ENCODE measurements at places on chromosomes 6 and 20.

DNA sequence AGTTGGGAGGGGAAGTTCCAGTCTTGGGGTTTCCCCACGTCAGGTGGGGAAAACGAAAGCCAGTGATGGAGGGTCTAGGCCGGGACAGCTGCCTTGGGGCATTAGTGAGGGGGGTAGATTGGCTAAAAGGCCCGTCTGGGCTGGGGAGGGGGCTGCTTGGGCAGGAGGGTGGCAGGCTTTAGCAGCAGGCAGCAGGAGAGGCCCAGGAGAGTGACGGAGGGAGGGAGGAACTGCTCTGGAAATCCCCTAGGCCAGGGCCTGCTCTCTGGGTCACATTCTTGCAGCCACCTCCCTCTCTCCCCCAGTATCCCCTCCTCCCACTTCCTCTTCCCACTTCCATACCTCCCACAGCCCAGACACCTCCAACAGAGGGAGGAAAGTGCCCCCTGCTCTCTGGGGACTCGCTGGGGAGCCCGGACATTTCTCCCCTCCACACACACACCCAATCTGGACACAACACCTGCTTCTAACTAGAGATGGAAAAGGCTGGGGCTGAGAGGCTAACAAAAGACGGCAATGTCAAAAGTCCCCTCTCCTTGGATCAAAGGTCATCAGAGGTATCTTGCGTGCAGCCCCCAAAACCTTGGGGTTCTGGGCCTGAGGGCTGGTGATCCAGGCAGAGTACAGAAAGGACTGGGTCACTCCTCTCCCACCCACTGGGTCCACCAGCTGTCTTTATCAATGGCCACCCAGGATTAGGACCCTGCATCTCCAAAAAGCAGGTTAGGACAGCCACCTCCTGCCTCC, 1.8 kb downstream of the NFKBIE start:
- DNase-seq = peak; percentile 67

GRCh38 chr20:52964131-52964530, 8.0 kb upstream of the TSHZ2 start:
- DNase-seq = no peak

DNA sequence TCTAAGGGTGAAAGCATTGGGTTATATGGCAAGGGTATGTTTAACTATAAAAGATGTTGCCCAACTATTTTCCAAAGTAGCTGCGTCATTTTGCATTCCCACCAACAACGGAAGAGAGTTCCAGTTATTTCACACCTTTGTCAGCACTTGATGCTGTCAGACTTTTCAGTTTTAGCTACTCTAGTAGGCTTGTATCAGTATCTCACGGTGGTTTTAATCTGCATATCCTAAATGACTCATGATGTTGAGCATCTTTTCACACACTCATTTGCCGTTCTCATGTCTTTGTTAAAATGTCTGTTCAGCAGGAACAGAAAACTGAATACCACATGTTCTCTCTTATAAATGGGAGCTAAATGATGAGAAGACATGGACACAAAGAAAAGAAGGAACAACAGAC, 122.3 kb downstream of the RNASET2 start:
- no peak for DNase-seq

GRCh38 chr6:138455746-138456400, 43.4 kb downstream of the NHSL1 start:
- peak; percentile 30 for DNase-seq

DNA sequence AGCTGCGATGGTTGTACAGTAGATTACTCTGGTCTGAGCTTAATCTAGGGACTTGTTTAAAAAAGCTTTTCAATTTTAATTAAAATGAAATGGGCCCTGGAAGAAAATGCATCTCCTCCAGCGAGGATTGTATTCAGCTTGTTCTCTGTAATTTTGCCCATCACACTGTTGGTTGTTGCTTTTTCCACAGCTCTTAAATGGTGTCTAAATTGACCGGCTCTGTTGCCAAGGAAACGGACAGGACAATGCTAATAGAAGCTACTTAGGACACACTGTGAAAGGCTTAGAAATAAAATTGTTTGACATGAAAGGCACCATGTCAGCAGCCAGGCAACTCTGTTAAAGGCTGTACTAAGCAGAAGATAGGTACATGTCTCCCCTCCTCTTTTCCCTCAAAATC, 116.7 kb upstream of the NRSN1 start:
- DNase-seq = no peak

DNA sequence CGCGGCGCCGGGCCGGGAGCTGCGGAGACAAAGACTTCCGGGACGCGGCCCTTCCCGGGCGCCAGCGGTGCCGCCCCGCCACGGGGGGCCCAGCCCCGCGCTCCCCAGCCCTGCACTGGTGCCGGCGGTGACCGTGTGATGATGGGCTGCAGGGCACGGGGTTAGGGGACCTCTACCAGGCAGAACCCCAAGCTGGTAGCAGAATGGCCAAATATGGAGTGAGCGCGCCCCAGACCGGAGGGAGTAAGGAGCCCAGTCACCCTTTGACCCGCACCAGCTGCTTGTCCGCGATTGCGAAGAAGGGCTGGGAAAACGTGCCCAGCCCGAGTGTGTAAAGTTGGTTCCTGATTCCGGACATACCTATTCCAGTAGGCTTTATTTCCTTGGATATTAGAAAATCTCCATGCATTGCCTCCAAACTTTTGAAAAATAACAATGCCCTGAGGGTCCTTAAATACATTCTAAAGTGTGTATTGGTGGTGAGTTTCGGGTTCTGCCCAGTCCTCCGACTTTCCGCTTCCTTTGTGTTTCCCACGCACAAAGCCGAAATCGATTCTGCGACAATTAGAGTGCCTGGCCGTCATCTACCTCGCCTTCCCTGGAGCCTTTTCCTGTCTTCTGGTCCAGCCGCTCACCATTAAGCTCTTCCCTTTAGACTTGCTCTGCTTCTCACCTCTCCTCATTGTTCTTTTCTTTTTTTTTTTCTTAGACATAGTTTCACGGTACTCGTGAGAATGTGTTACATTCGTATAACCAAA, 1.1 kb downstream of the ABRACL start:
- peak; percentile 51 for DNase-seq

- peak; percentile 79 for DNase-seq
Measured at GRCh38 chr20:50580016-50580747, 70.0 kb downstream of the PTPN1 start.

GRCh38 chr6:6701864-6702263, 113.3 kb downstream of the LY86 start:
- no peak for DNase-seq

GRCh38 chr6:99940582-99940981, 53.4 kb downstream of the MCHR2 start:
- no peak for DNase-seq

DNA sequence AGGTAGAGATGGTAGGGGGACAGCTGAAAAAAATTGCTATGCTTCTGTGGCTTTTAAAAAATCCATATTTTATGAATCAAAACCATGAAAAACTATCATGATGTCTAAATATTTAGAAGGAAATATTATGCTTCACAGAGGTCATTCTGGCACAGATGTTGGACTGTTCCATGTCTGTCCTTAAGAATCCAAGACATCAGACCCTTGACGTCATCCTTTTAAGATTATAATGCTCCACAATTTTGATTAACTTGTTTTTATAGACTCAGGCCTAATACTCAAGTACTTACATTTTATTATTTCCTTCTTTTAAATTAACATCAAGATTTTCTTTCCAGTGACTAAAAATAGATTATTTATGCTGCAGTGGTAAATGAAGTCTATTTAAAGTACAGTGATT, 29.7 kb downstream of the FILIP1 start:
- no peak for DNase-seq

DNA sequence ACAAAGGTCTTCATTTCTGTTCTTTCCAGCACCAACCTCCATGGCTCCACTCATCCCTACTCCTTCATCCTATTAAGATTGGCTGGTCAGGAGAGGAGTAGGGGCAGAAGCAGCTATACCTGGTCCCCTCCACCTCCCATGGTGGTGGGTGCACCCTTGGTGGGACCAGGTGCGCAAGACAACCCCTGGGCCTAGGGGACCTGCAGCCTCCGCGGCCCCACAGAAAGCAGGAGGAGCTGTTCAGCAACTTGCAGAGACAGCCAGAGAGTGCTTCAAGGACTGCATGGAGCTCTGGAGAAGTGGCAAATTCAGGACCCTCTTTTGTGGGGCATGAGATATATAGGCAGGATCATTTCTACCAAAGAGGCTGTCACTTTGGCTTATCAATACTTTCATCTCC, 9.8 kb downstream of the ULBP2 start:
- no peak for DNase-seq

DNA sequence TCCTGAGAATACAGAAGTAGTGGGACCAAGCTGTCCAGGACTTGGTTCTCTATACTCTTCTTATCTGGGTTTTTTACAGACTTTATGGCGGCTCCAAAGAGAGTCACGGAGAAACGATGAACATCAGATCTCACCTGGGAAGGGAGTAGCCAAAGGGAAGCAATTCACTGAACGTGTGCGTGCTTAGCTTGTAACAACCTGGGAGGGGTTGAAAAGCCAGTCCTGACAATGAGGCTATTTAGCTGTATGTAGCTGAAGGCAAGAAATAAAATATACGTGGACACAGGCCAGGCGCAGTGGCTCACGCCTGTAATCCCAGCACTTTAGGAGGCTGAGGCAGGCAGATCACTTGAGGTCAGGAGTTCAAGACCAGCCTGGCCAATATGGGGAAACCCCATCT, 18.2 kb upstream of the RBL1 start:
- DNase-seq = no peak

GRCh38 chr20:45408646-45409213, 641 bp downstream of the DBNDD2 start:
- peak; percentile 38 for DNase-seq

- DNase-seq = no peak
Measured at GRCh38 chr6:149628875-149629510, 19.5 kb downstream of the KATNA1 start.

DNA sequence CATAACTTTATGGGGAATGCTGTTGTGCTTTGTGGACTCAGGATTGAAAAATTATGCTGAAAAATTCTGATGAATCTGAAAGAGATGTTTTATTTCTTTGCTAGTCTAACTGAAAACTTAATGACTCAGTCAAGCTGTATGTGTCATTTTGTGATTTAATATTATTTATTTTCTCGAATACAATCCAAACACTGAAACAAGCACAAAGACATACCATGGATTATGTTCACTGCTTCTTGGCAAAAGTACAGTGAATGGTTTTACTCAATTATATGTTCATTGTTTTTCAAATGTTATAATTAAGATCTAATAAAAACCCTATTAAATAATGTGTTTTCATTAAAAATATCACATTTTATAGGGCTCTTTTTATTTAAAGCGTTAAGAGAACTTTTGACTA, 330.6 kb upstream of the EPHA7 start:
- DNase-seq = no peak

Measured in germinal center (tissue), 1 donor.